AG09319 (cell line): ENCODE measurements at places on chromosomes 16 and 17.

DNA sequence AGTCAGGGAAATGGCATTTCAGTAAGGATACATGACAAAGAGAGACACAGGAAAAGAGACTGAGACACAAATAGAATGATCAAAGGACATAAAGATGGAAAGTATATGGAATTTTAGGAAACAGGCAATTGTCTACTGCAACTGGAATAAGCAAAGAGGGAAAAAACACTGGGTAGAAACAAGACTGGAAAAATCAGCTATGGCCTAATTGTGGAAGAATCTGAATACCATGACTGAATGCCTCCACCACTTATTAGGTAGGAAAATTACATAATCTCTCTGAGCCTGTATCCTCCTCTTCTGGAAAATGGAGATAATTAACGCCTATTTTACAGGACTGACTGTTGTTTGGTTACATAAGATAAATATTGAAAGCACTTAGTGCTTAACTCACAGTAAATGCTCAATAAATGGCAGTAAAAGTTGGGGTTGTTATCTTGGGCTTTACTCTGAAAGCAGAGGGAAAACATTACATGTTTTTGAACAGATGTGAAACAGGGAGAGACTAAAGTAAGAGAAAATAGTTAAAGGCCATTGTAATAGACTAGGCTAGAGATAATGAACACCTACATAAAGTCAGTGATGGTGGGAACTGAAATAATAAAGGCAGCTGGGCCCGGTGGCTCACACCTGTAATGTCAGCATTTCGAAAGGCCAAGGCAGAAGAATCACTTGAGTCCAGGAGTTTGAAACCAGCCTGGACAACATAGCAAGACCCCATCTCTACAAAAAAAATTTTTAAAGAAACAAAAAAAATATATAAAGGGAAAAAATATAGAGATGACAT is 63.5 kb upstream of the C17orf78 start:
- DNase-seq: no peak

DNA sequence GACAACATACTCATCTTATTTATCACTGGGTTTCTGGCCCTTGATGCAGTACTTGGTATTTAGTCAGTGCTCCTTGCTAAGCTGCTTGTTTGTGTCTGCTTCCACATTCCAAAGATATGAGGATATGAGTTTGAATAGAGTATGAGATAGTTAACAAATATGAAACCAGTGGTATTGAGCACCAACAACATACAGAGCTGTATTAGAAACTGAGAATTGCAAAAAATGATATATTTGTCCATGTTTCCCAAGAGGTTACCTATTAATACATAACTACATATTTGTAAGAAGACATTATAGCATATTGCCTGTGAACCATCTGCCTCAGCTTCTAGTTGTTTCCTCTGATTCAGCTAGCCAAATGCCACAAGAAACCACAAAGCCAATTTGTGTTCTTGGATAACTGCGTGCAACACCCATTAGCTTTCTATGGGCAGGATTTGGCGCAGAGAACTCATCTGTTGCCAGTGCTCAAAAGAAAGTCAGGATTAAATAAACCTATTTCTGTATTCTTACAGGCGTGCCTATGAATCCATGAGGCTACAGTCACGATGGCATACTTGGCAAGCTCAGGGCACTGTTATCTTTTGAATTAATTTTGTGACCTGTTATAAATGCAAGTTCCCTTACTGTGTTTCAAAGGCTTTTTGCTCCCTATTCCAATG is 194.4 kb downstream of the MAP2K6 start:
- DNase-seq: peak; percentile 70

- no peak for DNase-seq
Observed at GRCh38 chr16:2585651-2586081, 47.8 kb downstream of the PDPK1 start.

DNA sequence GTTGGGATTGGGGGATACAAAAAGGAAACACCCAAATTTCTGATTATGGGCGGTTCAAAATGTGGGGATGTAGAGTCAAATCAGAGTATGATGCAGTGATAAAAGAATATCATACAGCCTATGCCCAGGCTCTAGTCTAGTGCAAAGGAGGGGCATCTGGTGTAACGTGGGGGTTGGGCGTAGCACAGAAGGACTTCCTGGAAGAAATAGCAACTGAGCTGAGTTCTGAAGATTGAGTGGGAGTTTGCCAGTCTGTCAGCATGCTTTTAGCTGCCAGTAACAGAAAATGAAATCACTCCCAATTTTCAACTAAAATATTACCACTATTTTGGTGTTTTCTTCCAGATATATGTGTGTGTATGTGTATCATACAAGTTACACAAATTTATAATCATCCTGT is 196.9 kb downstream of the SPECC1 start:
- DNase-seq: no peak

GRCh38 chr17:31294820-31295488 is 2.1 kb downstream of the OMG start:
- no peak for DNase-seq

DNA sequence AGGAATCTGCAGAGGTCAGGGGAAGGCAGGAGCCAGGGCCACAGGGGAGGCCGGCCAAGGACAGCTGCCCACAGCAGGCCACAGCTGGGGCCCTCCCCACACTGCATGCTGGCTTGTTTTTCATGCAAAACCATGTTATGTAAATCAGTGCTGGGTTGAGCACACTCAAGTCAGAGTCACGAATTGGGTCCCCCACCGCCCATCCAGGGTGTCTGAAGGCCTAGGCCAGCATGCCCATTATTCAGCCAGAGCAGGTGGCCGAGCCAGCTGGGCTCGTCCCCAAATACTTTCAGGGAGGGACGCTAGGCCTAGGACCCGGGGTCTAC is 51.2 kb upstream of the TOB1 start:
- no peak for DNase-seq

GRCh38 chr16:85062845-85063244 is 35.2 kb downstream of the KIAA0513 start:
- no peak for DNase-seq

- no peak for DNase-seq
Observed at GRCh38 chr16:57859331-57859730, 57.0 kb upstream of the KIFC3 start.

- no peak for DNase-seq
Observed at GRCh38 chr16:3645504-3646347, 8.8 kb upstream of the DNASE1 start.

- peak; percentile 95 for DNase-seq
Observed at GRCh38 chr16:10971560-10971961, 27.2 kb downstream of the CLEC16A start.

DNA sequence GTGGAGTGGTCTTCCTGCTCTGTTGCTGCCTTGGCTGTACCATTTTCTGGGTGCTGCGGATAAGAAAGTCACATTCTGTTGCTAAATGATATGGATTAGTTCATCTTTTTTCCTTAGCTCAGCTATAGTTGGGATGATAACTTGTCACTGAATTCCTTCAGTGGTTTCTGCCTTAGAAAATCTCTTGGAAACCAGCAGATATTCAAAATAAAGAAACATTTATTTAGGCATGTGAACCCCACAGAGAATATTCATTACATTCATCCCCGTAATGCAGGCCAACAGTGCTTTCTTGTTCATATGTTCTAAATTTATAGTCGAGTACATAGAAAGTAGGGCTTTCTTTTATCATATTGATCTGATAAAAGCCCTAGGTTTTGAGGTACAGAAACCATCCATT is 151.3 kb downstream of the CYB561 start:
- no peak for DNase-seq

DNA sequence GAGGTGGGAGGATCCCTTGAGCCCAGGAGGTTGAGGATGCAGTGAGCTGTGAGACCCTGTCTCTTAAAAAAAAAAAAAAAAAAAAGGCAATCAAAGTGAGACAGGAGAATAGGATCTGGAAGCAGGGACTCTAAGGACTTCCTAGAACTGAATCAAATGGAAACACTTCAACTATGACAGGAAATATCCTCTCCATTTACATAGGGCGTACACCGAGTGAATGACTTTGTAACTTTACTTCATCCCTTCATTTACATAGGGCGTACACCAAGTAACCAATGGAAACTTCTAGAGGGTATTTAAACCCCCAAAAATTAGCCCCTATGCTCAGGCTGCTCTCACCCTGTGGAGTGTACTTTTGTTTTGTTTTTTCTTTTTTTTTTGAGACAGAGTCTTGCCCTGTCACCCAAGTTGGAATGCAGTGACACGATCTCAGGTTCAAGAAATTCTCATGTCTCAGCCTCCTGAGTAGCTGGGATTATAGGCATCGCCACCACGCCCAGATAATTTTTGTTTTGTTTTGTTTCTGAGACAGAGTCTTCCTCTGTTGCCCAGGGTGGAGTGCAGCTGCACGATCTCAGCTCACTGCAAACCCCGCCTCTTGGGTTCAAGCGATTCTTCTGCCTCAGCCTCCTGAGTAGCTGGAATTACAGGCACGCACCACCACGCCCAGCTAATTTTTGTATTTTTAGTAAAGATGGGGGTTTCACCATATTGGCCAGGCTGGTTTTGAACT is 9.6 kb upstream of the PRPSAP1 start:
- no peak for DNase-seq

- DNase-seq: no peak
Observed at GRCh38 chr16:61576476-61576875, 459.8 kb downstream of the CDH8 start.

DNA sequence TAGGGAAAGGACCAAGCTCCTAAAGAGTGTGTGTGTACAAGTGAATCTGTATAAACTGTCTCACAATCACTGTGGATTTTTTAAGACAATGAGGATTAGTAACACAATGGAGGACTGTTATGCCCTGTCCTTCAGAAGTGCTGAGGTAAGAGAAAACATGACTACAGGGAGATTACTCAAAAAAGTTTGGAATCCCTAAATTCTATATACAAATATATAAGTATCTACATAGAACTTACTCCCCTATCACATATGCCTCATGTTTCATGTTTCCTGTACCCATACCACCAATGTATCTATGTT is 81.9 kb downstream of the STH start:
- no peak for DNase-seq

DNA sequence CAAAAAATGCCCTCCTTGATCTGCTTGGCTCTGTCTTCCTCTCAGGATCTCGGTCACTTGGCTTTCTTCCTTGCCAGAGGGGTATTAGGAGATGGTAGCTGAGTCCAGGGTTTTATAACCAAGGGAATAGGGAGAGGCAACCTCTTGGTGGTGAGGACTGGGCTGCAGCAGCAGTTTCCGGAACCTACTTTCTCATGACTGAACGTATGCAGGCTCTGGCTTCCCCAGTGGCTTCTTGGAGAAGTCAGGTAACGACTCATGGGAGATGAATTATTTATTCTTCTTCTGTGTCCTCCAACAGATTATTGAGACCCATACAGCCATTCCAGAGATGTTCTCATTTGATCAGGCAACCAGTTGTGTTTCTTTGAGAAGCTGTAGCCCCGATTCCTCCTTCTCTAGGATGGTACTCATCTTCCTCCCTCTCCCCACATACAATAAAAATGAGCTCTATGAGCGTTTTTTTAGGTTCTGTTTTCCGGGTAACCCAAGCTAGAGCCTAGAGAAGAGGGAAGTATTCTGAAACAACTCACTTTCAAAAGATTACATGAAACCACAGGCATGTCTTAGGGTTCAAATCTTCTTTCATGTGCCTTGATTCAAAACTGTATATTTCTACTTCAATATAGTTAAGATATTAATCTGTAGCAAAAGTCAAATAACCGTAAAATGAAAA is 22.3 kb upstream of the DHX40 start:
- no peak for DNase-seq

- DNase-seq: no peak
Observed at GRCh38 chr16:88784074-88784855, 755 bp downstream of the PIEZO1 start.

DNA sequence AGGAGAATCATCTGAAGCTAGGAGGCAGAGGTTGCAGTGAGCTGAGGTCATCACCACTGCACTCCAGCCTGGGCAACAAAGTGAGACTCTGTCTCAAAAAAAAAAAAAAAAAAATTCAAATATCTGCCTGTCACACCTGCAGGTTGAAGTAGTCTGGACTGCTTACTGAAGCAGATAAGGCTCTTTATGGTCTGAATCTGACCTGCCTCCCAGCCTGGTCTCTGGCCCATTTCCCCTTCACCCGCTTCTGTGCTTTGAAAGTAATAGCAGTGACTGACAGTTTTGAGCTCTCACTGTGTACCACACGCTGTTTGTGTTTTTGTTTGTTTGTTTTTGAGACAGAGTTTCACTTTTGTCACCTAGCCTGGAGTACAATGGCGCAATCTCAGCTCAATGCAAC is 5.8 kb downstream of the SEZ6L2 start:
- no peak for DNase-seq

- no peak for DNase-seq
Observed at GRCh38 chr17:37393352-37393751, 13.3 kb downstream of the ACACA start.

- DNase-seq: no peak
Observed at GRCh38 chr17:79087428-79088143, 13.0 kb downstream of the ENGASE start.

- DNase-seq: peak; percentile 22
Observed at GRCh38 chr17:59838052-59838916, 54.5 kb downstream of the TUBD1 start.

GRCh38 chr17:59154721-59155438 is at the start of gene SKA2:
Gene SKA2, minus strand, starts transcription at chr17:59155186. Its CDS starts 23 bp downstream, at chr17:59155163.
- DNase-seq: no peak

- peak; percentile 76 for DNase-seq
Observed at GRCh38 chr17:41894791-41895331, 23.9 kb downstream of the ACLY start.

GRCh38 chr16:83085660-83086059 is 458.9 kb downstream of the CDH13 start:
- no peak for DNase-seq

DNA sequence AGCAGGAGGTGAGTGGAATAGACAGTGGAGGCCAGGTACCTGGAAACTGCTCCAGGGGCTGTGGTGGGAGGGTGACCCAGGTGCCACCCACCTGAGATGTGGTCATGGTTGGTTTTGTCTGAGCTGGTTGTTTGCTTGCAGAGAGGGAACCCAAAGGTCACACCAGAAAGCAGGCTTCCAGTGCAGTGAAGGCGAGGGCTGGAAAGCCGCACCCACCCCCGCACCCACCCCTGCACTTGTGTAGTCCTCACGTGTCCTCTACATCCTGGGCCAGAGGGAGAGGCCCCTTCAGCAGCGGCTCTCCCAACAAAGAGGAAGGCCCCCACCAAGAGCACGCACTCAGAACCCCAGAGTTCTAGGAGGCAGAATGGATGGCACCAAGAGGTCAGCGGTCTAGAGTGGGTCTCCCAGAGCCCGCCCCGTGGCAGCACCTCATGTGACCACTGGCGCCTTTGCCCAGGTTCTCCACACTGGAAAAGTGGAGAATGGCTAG is 92.6 kb upstream of the CBX4 start:
- DNase-seq: no peak
